ENCODE measurements at places on chromosomes 1 and 21.
A peak's percentile ranks its signal among the peaks of the same experiment; 100 is the strongest.

- no peak for DNase-seq
Observed at GRCh38 chr1:202145068-202145743, 669 bp upstream of the ARL8A start.

DNA sequence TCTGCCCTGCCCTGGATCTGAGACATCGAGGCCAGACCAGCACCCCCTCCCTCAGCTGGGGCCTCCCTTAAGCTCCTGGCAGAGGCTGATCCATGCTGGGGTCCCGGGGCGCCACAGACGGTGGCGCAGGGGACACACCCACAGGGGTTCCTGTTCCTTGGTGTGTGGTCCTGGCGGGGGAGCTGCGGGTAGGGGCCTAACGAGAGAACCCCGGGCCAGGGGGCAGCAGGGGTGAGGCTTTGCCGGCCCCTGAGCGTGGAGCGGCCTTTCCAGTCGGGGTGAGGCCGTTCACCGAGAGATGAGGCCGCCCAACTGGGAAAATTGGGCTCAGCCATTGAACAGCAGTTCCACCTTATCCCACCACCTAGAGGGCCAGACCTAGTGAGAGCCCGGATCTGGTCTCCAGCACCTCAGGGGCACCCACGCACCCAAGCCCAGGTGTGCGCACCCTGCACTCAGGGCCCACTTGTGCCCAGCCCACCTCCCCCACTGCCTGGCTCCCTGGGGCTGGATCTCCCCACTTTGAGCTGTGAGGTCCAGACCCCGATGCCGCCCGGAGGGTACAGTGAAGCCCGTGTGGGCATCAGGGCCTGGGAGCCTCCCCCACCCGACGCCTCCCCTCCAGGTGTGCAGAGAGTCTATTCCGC is 45.5 kb upstream of the CCDC27 start:
- DNase-seq: no peak

GRCh38 chr1:24364975-24365678 is 46.0 kb downstream of the GRHL3 start:
- no peak for DNase-seq

DNA sequence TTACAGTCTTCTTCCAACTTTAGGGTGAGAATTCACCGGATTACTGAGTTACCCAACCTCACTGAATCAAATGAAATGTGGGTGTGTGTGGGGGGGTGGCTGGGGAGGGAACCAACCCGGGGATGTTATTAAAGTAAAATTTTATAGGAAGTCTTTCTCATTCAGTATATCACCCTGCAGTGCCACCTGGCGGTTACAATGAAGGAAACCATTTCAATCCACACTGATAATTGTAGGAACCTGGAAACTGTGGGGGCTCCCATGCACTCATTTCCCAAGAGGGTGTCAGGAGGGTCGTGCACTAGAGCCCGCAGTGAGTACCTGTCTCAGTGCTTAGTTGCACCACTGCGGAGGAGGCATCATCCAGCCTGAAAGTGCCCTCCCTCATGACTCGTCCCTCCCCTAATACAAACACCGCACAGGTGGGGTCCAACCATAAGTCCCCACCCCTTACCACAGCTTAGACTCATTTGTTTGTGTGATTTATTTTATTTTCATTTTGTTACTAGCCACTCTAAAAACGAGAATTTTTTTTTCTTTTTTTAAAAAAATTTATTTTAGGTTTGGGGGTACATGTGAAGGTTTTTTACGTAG is 29.1 kb upstream of the IGSF5 start:
- DNase-seq: no peak

DNA sequence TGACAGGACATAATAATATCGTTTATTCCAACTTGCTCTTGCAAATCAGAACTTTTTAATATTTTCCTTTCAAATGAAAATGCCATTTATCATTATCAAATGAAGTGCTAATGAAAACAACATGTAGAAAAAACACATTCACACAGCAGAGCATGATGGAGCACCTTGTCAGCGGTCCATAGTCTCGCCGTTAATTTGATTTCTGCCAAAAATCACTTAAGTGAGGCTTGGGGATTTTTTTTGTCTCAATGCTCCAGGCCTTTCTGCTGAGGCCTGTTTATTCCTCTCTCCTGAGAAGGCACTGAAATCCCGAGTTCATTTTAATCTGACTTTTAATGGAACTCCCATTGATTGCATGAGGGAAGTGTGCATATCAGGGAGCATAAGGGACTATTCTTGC is 122.5 kb downstream of the ELAVL4 start:
- DNase-seq: no peak

GRCh38 chr1:76682138-76682537 is 185.1 kb upstream of the ST6GALNAC5 start:
- DNase-seq: no peak

GRCh38 chr1:243814718-243815117 is 35.3 kb downstream of the AKT3 start:
- no peak for DNase-seq

DNA sequence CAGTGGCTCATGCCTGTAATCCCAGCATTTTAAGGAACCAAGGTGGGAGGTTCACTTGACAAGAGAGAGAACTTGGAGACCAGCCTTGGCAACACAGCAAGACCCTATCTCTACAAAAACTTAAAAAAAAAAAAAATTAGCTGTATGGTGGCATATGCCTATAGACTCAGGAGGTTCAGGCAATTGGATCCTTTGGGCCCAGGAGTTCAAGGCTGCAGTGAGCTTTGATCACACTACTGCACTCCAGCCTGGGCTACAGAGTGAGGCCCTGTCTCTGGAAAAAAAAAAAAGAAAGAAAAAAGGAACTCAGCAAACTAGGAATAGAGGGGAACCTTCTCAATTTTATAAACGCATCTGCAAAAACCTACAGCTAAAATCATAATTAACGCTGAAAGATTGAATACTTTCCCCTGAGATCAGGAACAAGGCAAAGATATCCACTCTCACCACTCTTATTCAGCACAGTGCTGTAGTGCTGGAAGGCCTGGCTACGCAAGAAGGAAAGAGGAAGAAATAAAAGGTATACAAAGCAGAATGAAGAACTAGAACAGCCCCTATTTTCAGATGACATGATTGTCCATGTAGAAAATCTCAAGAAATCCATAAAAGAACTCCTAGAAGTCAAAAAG is 21.6 kb downstream of the HSF2BP start:
- DNase-seq: no peak

GRCh38 chr1:155691992-155692528 is 3.2 kb downstream of the DAP3 start:
- no peak for DNase-seq

DNA sequence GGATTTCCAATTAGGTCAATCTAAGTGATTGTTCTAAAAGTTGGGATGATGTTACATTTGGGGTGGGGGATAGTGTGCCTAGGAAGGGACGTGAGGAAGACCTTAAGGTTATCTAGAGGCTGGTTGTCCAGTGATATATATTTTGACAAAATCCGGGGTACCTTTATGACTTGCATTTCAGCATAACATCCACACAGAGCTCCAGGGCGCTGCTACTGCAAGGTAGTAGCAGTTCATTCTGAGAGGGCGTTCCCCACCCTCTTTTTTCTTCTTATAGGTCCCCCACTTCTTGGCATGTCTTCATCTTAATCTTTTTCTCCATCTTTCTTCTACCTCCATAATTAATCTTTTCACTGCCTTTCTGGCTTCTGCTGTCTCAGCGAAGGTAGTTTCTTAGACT is 161.9 kb downstream of the CACNA1E start:
- no peak for DNase-seq

- DNase-seq: no peak
Observed at GRCh38 chr1:51000651-51001050, 30.6 kb downstream of the CDKN2C start.

GRCh38 chr1:151721788-151722510 is 627 bp downstream of the RIIAD1 start:
- DNase-seq: no peak

DNA sequence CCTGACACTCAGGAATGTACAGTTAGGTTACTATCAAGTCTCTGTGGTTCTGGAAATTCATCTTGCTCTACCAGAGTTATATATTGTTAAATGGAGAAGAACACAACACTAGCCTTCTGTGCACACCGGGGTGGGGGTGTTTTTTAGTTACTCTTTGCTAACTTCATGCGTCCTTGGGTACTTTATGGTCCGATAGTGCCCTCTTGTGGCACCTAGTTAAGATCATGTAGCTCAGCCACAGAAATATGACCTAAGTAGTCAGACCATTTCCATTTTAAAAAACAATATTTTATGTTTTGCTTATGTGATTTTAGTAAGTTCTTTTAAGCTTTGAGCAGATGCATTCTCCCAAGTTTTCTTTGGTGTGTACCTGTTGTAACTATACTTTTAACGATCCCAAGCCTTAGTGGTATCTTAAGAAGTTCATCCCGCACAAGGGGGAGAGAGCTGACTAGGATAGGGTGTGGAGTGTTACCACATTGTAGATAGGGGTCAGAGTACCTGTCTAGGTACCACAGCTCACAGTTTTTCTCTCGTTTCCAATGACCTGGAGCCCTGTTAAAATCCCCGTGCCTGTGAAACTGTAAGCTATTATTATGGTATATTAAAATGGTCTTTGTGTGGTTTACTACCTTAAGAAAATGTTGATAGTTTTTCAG is 20.6 kb upstream of the SH3D21 start:
- peak; percentile 44 for DNase-seq

- DNase-seq: no peak
Observed at GRCh38 chr1:93415296-93415695, 32.6 kb upstream of the FNBP1L start.

GRCh38 chr1:15001317-15001915 is 152.1 kb upstream of the TMEM51 start:
- no peak for DNase-seq

DNA sequence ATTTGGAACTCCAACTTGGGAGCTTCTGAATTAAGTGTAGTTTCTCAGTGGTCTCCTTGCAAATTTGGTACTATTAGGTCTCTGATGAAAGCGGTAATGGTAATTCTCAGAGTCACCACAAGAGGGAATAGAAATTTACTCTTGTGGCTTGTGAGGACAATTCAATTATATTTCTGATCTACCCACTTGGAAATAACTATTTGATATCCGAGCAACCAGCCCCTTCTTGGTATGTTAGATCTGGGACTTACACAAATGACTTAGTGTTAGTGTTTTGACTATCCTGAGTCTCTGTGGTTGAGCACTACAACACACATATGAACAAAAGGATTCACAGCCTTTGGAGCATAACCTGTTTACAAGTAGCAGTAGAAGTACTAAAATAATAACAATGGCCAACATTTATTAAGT is 68.1 kb downstream of the RPS6KA1 start:
- peak; percentile 51 for DNase-seq

DNA sequence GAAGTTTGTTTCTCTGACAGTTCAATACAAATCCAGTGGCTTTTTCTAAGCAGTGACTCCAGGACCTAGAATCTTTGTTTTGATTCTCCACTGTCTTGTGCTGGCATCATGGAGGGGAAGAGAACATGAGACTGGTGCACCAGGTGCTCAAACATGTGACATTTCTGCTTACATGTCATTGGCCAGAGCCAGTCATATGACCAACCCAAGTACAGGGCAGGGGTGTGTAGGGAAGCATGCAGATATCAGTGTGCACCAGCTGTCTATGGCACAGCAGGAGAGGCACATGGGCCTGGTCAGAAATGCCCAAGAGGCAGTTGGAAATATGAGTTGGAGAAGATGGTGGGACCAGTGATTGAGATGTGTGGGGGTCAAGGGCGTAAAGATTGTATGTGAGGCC is 297.0 kb downstream of the HHAT start:
- DNase-seq: no peak

DNA sequence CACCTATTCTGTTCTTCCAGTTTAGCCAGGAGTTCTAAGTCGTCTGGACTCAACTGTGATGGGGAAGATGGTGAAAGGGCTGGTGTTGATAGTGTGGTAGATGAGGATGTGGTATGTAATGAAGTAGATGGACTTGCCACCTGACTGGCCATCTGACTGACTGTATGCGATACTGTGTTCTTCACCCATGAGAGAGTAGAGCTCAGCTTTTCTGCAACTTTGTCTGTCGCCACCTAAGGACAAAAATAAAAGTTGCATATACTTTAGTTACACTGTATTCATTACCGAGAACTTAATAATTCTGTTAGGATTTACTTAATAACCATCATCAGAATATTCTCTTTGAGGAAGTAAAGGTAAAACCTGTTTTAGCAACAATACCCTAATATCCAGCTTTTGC is 48.5 kb downstream of the EVI5 start:
- no peak for DNase-seq

DNA sequence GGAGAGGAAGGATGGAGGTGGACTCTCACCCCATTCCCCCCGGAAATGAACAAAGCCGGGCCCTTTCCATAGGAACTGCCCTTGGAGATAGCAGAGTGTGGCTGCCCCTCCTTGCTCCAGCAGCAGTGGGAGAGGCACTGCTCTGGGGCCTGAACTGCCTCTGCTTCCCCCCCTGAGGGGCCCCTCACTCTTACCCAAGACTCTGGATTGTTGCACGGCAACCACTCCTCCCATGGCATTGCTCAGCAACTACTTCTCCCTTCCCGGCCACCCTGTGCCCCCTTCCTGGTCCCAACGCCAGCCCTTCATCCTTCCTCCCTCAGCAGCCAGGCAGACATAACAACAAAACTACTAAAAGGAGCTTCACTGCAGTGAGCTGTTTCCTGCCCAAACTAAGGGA is 3.0 kb upstream of the ACKR1 start:
- no peak for DNase-seq

- DNase-seq: no peak
Observed at GRCh38 chr1:188027613-188028012, 1198.9 kb downstream of the PLA2G4A start.

DNA sequence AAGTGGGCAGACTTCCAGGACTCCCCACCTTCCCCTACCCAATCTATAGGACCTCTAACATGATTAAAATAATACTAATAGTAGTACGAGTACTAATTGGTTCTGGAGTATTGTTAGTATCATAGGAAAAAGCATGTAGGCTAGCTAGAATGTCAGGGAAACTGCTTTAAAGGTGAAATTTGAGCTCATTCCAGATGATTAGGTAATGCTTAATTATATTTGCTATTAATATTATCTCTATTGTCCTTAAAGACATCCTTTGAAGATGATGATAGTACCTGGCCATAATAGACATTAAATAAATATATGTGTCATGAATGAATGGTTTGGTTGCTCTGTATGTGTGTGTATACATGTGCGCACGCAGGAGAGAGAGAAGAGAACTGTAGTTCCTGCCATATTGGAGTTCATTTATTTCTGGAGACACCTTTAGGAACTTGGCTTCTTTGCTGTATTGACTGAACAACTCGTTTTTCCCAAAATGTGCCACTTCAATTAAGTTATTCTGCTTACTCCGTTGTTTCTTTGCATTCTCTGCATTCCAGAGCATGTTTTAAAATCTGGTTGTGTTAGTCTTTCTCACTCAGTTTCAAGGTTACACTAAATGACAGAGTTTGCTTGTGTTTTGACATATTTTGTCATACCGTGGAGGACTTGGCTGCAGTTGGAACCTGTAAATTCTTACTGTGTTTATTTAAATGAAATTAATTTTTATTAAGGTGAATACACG is 117.1 kb downstream of the OSBPL9 start:
- DNase-seq: no peak

- no peak for DNase-seq
Observed at GRCh38 chr1:41365320-41365633, 4.0 kb downstream of the FOXO6 start.
